ENCODE measurements at places on chromosomes 4 and X.

DNA sequence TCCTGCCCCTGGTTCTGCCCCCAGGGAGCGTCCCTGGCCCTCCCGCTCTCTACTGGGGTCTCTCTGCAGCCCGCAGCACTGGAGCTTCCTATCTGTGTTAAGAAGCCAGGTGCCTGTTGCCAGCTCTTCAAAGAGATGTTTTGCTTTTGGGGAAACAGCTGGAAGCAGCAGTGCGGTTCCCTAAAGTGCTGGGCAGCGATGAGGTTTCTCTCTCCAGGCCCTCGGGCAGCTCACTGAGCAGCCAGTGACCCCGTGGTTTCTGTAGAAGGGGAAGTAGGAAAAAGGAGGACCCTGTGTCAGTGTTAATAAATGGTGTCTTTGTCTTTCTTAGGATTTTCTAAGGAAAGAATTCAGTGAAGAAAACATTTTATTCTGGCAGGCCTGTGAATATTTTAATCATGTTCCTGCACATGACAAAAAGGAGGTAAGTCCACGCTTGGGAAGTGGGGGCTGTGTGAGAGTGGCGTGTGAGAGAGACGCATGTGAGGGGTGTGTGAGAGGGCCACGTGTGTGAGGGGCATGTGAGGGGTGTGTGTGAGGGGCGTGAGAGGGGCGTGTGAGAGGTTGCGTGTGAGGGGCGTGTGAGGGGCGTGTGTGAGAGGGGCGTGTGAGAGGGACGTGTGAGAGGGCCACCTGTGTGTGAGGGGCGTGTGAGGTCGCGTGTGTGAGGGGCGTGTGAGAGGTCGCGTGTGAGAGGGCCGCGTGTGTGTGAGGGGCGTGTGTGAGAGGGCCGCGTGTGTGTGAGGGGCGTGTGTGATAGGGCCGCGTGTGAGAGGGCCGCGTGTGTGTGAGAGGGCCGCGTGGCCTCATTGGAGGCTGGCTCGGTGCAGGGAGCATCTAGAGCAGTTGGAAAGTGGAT, 27.1 kb upstream of the HGFAC start:
- DNase-seq: no peak

GRCh38 chr4:153260553-153261300, 56.5 kb downstream of the TRIM2 start:
- DNase-seq: no peak

DNA sequence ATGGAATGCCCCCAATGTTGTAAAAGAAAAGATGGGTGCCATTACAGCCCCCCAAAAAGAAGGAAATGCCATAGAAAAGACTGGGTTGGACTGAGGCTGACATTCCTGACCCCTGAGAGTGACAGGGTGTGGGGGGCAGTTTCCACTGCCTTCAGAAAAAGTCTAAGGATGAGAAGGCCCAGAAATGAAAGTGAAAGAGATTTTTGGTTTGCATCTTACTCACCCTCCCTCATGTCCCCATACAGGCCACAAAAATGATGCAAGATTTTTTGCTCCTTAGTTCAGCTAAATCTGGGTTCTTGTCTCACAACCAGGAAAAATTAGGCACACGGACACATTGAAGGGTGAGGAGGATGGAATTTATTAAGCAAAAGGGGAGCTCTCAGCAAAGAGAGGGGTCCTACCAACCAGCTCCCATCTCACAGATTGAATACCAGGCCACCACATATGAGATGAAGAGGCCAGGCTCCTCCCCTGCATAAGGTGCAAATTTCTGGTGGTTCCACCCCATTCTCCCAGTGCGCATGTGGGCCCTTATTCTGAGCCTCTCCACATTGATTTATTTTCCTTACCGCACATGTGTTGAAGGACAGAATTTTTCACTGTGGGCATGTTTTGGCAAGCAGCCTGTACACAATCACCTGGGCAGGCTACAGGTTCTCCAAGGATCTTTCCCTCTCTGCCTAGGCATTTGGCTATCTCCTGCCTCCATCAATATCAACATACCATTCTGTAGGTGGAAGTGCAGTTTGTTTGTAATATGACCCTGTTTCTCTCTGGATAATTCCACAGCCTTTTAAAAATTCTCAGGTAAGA, 18.8 kb downstream of the PPP4R3C start:
- no peak for DNase-seq

DNA sequence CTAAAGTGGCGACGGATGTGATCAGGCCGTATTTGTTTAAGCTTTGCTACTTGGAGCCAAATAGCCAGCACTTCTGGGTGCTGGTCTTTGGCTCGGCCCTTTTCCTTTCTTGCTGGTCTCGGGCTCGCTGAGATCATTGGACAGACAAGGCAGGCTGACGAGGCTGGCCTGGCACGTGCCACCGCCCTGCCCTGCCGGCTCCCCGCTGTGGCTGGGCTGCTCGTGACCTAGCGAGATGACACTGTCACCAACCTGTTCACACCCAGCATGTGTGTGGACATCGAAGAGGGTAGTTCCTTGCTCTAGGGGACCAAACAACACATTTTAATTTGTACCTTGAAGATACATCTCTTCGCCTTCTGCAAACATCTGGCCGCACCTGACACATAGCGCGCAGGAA, 98.0 kb downstream of the ABLIM2 start:
- no peak for DNase-seq

DNA sequence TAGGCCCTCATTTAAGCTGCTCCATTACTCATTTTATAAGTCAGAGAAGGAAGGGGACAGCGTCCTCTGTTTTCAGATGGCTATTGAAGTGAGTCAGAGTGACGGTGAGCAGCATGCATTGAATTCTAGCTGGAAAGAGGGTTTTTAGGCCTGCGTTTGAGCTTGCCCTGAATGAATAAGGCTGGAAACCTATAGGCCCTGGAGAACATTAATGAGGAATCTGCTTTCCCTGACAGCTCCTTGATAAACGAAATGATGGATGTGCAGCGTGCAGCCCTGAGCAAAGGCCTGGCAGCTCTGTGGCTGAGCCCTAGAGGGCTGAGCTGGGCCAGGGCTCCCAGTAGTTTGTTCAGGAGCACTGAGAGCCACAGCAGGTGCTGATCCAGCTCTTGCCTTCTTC, 33.4 kb downstream of the TBL1X start:
- DNase-seq: no peak

DNA sequence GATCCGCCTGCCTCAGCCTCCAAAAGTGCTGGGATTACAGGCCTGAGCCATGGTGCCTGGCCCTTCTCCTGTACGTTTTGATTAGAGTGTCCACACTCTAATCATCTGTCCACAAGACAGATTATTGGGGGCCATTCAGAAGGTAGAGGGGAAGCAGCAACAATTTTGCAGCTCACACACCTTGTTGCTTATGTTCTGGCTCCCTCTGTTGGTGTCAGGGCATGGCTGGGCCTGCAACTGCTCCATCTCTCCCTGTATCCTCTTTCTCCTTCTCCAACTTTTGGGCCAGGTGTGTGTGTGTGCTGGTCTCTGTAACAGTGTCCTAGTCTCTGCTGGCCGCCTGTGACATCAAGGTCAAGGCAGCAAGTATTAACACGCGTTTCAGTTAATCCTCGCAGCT, 125.5 kb upstream of the MBNL3 start:
- no peak for DNase-seq

DNA sequence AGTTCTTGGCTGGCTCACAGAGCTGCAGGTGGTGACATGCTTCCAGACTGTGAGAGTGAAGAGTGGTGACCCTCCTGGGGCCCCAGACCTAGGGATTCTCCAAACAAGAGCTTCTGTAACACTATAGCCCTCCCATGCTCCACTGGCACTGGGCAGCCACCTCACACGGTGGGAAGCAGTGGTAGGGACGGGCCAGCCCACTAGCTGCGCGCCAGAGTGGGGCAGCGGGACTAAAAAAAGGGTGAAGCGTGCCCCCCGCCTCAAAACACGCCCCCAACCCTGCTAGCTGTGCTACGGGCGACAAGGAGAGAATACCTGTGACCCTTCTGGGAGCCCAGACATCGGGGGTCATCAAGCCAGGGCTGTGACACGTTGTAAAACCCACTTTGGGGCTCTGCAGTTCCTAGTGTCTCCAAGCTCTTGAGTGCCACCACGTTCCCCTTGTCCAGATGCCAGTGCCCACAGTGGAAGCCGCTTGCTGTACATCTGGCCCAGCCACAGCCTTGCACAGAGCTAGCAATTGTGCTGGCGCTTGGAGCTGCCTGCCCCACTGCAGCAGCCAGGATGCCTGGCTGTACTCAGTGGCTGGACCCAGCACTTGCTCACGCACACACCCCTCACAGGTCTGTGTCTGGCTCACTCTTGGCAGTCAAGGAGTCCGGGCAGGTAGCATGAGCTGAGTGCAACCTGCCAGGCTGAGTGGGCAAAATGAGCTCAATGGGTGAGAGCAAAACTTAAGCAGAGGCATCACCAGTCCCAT, 100.0 kb downstream of the DCAF12L2 start:
- no peak for DNase-seq

GRCh38 chrX:29155286-29155685, 568.0 kb downstream of the IL1RAPL1 start:
- no peak for DNase-seq

- no peak for DNase-seq
Observed at GRCh38 chr4:95507147-95507546, 41.6 kb downstream of the UNC5C start.

- no peak for DNase-seq
Observed at GRCh38 chr4:105060628-105061027, 86.0 kb upstream of the TET2 start.

DNA sequence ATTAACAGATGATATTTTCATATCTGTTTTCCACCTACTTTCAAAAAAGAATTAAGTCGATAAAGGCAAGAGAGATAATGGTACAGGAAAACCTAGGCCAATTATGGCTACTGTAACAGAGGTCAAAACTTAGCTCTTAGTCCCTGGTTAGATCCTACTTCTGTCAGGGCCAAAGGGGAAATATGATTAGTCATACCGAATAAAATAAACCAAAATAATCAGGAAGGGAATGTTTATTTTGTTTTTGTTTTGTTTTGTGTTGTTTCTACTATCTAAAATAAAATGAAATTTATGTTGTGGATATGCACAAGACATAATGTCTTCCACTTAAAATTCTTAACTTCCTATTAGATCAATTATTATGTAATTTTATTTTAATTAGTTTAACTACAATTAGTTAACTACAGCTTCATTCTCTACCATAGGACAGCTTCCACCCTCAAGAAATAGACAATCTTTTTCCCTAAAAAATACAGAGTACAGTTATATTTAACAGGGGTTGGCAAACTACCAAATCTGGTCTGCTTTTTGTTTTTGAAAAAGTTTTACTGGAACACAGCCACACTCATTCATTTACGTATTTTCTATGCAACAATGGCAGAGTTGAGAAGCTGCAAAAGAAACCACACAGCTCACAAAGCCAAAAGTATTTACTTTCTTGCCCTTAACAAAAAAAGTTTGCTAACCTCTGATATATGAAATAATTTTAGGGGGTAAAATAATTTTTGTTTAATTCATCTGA, 25.4 kb downstream of the TMEM47 start:
- DNase-seq: no peak

DNA sequence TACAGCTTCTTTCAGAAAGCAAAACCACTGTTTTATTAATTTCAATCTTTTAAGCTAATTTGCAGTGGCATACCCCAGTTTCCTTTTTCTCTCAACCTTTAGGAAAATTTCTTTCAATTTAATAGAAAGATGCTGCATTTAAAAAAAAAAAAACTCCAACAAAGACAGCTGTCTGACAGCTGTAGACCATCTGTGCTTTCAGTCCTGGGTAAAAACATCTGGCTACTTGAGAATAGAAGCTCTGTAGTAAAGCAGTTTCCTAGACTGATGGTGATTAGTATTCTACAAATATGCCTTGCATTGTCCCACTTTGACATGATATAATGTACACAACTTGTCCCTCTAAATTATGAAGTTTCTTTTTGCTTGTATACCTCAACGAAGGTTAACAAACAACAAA, 197.8 kb downstream of the EDA start:
- DNase-seq: no peak

DNA sequence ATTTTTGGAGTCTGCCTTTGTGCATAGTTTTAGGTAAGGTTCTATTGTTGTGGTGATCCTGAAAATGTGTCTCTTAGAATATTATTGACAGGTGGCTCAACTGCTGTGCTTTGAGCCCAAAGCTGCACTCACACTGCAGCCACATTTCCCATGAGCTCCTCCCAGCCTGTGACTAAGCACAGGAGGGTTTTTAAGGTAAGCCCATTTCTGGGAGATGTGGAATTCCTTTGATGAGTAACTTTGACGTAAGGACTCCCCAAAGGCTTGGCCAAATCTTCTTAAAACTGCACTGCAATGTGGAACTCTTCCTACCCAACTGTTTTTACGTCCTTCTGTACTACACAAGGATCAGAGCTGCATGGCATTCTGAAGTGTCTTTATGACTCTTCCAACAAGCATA, 20.0 kb upstream of the TMPRSS11A start:
- no peak for DNase-seq

DNA sequence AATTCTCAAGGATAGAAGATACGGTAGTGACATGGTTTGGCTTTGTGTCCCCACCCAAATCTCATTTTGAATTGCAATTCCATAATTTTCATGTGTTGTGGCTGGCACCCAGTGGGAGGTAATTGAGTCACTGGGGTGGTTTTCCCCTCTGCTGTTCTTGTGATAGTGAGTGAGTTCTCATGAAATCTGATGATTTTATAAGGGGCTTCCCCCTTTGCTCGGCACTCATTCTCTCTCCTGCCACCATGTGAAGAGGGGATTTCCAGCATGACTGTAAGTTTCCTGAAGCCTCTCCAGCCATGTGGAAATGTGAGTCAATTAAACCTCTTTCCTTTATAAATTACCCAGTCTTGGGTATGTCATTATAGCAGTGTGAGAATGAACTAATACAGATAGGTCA, 8.5 kb upstream of the SPANXN4 start:
- DNase-seq: no peak

DNA sequence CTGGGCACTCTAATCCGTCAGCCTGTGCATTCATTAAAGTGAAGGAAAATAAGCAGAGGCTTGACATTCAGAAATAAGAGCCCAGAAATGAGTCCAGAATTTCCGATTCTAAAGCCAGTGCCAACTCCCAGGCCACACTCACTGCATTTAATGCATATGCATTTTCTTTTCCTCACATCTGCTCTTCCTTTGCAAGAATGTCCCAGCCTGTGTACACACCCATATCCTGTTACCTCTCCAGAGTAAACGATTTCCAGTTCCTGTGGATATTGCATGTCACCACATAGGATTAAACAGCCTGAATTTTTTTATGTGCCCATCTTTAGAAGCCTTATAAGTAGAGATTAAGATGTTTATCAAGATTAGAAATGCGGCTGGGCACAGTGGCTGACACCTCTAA, 27.5 kb downstream of the ARX start:
- no peak for DNase-seq

GRCh38 chrX:7390441-7390840, 242.5 kb upstream of the PUDP start:
- DNase-seq: no peak

DNA sequence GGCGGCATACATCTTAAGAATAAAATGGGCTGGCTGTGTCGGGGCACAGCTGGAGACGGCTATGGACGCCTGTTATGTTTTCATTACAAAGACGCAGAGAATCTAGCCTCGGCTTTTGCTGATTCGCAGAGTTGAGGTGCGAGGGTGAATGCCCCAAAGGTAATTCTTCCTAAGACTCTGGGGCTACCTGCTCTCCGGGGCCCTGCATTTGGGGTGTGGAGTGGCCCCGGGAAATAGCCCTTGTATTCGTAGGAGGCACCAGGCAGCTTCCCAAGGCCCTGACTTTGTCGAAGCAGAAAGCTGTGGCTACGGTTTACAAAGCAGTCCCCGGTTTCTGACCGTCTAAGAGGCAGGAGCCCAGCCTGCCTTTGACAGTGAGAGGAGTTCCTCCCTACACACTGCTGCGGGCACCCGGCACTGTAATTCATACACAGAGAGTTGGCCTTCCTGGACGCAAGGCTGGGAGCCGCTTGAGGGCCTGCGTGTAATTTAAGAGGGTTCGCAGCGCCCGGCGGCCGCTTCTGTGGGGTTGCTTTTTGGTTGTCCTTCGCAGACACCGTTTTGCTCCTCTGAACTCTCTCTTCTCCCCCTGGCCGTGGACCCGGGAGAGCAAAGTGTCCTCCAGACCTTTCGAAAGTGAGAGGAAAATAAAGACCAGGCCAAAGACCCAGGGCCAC, 1.9 kb downstream of the SHOX start:
- DNase-seq: no peak

Data from thoracic aorta (tissue), 2 donors.